ENCODE measurements at places on chromosomes 5 and 9.

DNA sequence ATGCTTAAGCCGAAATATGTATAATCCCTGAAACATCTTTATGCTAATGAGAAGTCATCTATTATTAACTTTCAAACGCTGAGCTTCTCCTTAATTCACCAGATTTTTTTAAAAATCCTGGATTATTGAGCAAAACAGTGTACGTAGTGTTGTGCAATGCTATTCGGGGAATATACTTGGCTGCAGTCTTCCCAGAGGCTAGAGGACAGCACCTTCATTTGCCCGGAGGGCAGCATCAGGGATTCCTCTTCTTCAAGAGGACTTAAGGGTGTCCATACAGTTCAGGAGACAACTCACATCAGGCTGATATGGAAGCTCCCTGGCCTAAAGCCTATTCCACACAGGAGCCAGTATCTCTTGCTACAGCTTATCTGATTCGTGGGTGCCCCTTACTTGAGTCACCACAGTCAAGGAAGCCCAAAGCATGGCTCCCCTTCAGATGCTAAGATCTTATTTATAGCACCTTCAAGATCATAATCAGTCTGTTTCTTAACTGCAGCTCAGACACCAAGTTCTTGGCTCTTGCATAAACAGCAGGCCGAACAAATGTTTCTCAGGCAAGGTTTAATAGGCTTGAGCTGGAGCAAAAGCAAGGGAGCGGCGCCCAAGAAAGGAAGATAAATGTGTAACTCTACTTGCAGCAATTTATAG lies 29.4 kb downstream of the NUTM2F start:
- no peak for DNase-seq

DNA sequence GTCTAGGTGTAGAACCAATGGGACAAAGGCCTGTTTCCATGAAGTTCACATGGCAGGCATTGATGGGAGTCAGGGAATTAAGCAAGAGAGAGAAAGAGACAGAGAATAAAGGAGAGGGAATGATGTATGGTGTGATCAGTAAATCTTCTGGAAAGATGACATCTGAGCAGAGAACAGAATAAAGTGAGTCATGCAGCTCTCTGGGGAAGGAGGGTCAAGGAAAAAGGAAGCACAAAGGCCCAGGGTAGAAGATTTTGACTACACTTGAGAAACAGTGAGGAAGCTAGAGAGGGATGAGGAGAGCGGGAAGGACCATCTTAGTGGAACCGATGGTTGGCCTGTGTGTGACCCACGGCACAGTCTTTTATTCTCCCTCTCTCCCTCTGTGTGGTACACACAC lies 425.9 kb downstream of the SPOCK1 start:
- DNase-seq = no peak

- DNase-seq = no peak
These were observed 103.1 kb downstream of the EPB41L4A start for GRCh38 chr5:112316006-112316405.

DNA sequence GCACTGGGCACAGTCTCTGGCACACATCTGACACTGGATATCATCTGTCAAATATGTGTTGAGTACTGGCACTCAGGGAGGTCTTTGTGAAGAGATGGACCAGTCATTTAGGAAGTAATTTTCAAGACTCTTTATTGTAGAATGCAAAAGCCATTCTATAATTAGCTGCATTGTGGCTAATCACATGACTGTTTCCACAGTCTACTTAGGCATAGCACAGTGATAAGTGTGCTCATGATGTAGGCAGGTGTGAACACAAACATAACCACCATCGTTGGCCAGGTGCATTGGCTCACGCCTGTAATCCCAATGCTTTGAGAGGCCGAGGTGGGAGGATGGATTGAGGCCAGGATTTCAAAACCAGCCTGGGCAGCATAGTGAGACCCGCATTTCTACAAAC lies 62.2 kb downstream of the CFAP77 start:
- DNase-seq = no peak

- no peak for DNase-seq
These were observed 41.5 kb downstream of the SPTAN1 start for GRCh38 chr9:128593856-128594255.

- DNase-seq = no peak
These were observed 960 bp downstream of the NR2F1 start for GRCh38 chr5:93583768-93584595.

- DNase-seq = no peak
These were observed 33.0 kb downstream of the PPARGC1B start for GRCh38 chr5:149762958-149763630.

- DNase-seq = peak; percentile 43
These were observed 557 bp upstream of the PHF2 start for GRCh38 chr9:93575796-93576257.

GRCh38 chr5:76372323-76373054 lies 30.6 kb upstream of the IQGAP2 start:
- no peak for DNase-seq

GRCh38 chr5:1905108-1905507 lies 22.4 kb upstream of the IRX4 start:
- DNase-seq = no peak

GRCh38 chr5:9343146-9343850 lies 202.6 kb downstream of the SEMA5A start:
- no peak for DNase-seq

DNA sequence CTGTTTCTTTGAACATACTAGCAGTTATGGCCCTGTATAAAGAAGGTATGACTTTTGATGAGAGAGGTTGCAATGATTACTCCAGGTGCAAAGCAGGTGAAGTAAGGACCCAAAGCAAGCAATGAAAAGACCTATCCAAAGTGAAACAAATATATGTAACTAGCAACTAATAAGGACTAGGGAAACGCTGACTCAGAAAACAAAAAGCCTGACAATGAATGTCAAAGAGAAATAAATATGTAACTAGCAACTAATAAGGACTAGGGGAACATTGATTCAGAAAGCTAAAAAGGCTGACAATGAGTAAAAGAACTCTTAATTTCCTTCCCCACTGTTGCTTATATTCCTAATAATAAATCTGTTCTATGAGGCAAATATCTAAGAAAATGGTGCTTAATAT lies 43.1 kb downstream of the HMGCR start:
- no peak for DNase-seq

DNA sequence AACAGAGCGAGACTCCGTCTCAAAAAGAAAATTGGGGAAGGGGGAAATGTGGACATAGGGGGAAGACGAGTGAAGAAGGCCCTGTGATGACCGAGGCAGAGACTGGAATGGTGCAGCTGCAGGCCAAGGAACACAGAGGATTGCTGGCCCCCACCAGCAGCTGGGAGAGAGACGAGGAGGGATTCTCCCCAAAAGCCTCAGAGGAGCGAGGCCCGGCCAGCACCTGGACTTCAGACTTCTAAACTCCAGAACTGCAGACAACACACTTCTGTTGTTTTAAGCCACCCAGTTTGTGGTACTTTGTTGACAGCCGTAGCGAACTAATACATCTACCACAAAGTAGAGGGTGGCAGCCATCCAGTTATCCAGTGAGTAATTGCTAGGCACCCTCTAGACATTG lies 124.6 kb downstream of the ATPSCKMT start:
- no peak for DNase-seq

DNA sequence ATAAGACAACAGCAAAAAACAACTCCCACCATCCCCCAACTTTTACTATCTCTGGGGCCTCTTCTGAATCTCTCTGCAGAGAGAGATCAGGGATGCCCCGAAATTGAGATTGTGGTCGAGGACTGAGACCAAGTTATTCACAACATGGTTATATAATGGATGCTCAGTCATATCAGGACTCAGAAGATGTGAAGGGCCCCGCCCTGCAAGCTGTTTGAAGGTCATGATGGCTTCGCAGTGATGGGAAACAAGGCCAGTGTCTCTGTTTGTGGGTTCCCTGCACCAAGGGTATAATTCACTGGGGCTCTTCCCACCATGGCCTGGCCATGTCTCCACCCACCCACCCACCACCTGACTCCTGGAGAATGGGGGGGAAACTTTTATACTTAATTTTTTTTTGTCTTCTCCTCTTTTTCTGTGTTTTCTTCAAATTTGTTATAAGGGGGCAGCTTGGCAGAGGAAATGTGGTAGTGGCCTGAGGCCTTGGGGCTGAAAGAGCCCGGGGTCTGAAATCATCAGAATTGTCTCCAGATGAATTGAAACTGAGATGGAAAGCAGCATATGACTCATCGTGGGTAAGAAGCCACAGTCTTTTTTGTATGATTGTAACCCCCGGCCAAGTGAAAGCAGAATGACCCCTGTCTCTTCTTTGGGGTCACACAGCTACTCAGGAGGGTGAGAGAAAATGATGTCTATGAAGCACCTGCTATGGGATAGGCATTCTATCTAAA lies 15.0 kb upstream of the TEX48 start:
- DNase-seq = peak; percentile 60

DNA sequence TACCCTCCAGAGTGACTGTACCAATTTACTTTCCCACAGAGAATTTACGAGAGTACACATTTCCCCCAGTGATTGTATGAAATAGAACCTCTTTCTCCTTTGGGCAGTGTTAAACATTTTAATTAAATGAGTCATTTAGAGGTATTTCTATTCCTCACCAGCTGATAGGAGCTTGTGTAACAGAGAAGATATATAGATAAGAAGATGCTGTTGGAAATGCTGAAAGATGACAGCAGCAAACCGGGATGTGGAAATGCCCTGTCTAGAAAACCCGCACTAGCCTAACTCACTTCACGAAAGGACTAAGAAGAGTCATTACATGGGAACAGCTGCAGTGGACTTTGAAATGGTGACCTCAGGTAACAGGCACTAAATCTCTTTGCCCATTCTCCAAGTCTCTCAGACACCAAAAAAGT lies 68.3 kb downstream of the LPAR1 start:
- DNase-seq = no peak

DNA sequence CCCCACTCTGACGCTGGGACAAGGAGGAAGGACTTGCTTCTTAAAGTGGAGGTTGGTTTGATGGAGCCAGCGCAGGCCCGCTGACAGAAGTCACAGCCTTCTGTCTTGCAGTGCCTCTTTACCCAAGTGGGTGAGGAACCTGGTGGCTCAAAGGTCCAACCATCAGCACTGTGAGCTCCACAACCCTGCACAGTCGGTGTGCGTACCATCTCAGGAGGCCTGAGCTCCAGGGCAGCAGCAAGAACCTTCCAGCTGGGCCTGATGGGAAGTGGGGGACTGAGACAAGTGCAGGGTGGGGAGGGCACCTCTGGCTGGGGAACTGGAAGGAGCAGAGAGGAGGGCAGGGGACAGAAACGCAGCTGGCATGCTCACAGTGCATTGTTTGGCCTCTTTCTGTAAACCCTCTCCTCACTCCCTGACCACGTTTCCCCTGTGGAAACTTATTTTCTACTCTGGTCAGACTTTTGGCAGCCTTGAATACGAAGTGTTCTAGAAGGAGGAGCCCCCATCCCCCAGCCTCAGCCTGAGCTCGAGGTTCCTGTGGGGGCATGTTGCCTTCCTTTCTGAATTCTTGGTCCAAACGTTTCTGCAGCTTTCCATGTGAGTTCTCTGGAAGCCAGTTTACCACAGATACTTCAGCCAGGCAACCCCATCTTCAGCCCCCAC lies 178.5 kb upstream of the PITX1 start:
- DNase-seq = no peak

DNA sequence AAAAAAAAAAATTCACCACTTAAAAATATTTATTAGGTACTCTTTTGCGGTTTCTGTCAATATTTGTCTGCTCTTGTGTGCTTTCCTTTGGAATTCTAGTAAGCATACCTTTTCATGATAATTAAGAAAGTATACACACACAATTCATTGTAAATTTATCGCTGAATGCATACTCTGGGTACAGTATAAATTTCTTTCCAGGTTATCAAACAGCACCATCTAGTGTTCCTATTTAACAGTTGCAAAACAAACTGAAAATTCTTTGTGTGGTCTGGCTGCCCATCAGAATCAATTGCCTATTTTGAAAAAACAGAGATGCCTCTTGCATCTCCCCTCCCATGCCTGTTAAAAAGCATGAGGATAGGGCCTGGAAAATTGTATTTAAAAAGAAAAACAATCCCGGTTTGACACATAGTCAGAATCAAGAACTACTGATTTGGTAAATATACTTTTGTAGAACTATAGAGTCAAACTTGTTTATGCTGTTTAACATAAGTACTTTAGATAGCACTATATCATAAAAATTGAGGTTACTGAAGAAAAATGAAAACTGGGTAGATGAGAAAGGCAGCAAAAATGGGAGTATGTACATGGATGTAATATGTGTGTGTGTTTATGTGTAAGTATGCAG lies 16.2 kb downstream of the PGGT1B start:
- DNase-seq = peak; percentile 43

GRCh38 chr5:141603923-141604717 lies 14.7 kb downstream of the DIAPH1 start:
- peak; percentile 54 for DNase-seq

- no peak for DNase-seq
These were observed 286.6 kb downstream of the FER start for GRCh38 chr5:109034306-109034705.

DNA sequence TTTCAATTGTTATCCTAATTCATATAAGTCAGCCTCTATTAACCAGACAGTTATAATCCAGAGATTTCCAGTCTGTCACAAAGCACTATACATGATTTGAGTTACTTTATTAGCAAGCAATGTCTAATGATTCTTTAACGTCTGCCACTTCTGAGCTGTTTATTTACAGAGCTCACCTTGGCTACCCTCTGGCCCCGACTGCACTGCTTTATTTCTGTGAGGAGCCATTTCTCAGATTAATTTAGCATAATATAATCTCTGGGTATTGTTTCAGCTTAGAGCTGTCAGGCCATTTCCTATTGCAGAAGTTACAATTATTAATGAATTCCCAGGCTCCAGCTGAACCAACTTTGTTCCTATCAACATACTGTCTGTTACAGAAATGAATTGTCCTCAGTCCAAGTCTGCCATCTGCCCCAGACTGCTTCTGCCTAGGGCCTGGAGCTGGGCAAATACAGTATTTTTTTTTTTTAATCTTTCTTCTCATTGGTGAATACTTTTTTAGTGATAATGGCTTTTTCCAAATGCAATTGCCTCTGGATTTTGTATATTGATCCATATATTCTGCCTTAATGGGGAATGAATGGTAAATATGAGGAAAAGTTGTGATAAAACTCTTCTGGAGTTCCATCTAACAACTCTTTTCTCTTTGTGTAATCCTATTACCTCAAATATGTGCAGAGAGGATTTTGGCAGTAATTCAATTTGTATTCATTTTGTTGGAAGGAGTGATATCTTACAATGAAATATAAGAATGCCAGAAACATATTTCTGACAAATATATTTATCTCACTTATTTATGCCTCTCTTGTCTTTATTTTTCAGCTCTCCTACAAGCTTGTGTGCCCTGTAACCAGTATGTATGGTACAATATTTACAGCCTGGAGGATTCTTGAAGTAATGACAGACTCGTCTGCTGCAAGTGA lies 104.7 kb downstream of the FOCAD start:
- no peak for DNase-seq

- DNase-seq = no peak
These were observed 297.5 kb upstream of the GRIN3A start for GRCh38 chr9:102035929-102036328.

- DNase-seq = no peak
These were observed 34.6 kb downstream of the OXCT1 start for GRCh38 chr5:41835645-41836044.

- no peak for DNase-seq
These were observed 258.8 kb downstream of the SPOCK1 start for GRCh38 chr5:137240285-137240684.

Measured in CD4-positive, alpha-beta T cell treated with Interleukin-4 for 4 hours (primary cell).